ENCODE measurements at places on chromosomes 4 and X.
A peak's percentile ranks its signal among the peaks of the same experiment; 100 is the strongest.

GRCh38 chrX:13721819-13722519 is 12.5 kb downstream of the TRAPPC2 start:
- no peak for DNase-seq

GRCh38 chr4:156261230-156261629 is 307.6 kb upstream of the CTSO start:
- DNase-seq, result no peak

- DNase-seq, result no peak
Observed at GRCh38 chr4:151013944-151014343, 1.1 kb downstream of the LRBA start.

GRCh38 chrX:28668957-28669356 is 81.7 kb downstream of the IL1RAPL1 start:
- DNase-seq, result no peak

GRCh38 chr4:8769645-8770517 is 101.8 kb downstream of the HMX1 start:
- peak; percentile 66 for DNase-seq

- no peak for DNase-seq
Observed at GRCh38 chr4:79155336-79155735, 170.5 kb downstream of the NAA11 start.

DNA sequence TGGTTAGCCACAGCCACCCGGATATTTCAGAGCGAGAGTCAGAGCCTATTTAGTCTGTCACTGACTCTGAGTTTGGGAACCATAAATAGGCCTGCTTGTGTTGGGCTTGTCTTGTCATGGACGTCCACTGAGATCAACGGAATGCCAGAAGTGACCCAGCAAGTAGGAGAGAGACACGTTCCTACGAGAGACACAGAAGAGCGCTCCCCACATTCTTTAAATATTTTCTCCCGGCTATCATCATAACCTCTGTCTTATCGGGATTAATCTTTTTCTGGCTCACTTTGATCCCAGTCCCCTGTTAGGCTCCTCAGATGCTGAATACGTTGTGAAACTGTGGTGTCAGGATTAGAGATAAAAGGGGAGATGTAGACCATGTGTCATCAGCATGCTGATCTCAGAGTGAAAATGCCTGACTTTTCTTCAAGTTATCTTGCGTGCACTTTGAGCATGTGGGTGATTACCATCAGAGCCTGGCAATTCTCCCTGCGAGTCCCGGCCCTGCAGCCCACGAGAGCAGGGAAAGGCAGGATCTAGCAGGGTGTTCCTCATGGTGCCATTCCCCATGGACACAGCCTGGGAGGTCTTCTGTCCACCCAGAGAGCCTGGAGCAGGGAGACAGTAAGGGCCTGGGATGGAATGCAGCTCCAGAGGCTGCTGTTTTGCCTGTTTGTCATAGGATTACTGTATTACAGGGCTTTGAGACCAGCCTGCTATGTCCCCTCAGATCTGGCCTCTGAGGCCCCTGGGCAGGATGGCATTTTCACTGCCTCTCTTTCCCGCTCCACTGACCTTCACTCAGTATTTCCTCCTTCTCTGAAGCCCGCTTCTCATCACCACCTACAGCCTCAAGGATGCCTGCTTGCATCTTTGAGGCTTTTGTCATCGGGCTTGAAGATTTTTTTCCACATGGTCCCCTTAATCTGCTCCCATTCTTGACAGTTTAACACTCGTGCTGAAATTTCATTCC is 2.8 kb upstream of the TENM3 start:
- DNase-seq, result no peak

GRCh38 chr4:185167234-185167633 is 24.2 kb downstream of the SLC25A4 start:
- DNase-seq, result no peak

GRCh38 chrX:106404512-106404911 is 207.3 kb upstream of the RADX start:
- no peak for DNase-seq

GRCh38 chrX:101265869-101266428 is 25.2 kb downstream of the TAF7L start:
- DNase-seq, result no peak

DNA sequence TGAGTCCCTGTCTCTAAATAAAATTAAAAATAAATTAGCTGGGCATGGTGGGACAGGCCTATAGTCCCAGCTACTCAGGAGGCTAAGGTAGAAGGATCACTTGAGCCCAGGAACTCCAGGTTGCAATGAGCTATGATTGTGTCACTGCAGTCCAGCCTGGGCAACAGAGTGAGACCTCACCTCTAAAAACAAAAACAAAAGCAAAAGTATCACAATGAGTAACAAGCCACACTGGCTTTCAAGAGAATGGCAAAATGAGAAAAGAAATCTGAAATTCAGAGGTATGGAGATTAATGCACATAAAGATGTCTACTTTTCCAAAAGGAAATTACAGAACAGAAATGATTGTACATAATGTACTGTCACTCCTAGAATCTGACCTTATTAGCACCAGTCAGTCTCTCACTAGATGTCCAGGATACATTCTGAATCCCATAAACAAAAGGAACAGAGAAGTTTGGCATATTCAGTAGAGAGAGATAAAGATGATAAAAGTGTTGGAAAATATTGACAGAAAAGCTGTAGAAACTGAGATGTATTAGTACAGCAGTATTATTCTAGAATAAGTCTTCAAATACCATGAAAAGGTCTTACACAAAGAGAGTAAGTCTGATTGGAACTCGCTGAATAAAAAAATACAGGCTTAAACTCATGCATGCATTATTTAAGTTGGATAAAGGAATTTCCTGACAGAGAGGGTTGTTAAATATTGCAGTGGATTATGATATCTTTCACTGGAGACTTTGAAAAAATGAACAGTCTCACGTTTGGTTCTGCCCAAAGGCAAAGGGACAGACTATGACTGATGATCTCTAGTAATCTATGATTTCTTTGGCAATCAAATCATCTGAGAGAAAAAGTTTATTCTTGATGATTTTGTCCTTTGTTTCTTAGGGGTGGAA is 102.5 kb downstream of the SH3RF1 start:
- DNase-seq, result no peak

GRCh38 chrX:70664726-70665125 is 220.1 kb downstream of the DLG3 start:
- DNase-seq, result peak; percentile 27
